CD4-positive, alpha-beta memory T cell (primary cell): ENCODE measurements at places on chromosomes 5 and 9. TPM values are rescaled to one million over a fixed set of nuclear protein-coding genes. Genes with fewer than 3 reads are reported as not detected.

Gene RPS23
- 3,147 TPM for total RNA-seq

Gene CARTPT
- total RNA-seq: not detected

Gene RORB
- total RNA-seq: not detected

Gene NUDT2
- total RNA-seq: 21.0 TPM

Gene TRIM7
- 4.2 TPM for total RNA-seq

Gene COL23A1
- 0.17 TPM for total RNA-seq

Gene HEMGN
- total RNA-seq: 1.6 TPM

Gene PHF24
- total RNA-seq: not detected
